NCI-H1105 treated with DMSO at 0.1 percent for 48 hours (cell line): ENCODE measurements at places on chromosomes 1 and 21.

- DNase-seq, result peak; percentile 68
These were observed 485.3 kb upstream of the PTBP2 start for GRCh38 chr1:96236156-96236739.

DNA sequence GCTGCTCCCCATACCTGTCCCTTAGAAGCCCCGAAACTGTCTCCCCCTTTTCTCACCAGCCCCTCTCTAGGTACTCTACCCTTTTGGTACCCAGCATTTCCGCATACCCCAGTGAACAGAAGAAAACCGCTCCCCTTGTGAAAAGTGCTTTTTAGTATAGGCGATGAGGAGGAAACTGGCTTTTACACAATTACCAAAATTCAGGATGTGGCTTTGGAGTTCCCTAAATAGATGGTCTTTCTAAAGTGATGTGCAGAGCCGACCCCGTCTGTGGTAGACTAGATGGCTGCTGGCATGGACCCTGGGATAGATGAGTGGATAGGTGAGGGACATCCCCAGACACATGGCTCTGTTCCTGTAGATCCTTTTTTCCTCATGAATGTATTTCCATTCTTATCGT is 2.6 kb upstream of the PER3 start:
- no peak for DNase-seq

DNA sequence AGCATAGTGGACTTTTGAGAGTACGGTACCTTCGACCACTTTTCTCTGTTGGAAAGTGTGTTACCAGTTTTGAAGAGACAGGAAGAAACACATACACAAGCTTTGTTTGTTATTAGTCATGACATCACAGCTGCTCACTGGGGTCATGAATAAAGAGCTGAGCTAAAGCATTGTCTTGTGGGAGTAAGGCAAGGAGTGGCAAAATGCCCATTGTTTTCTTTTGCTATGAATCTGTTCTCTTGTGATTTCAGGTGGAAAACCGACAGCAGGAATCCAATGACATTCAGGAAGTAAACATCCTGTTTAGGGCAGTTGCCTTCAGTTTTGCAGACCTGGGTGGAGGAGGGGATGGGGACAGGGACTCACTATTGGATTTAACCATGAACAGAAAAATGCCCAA is 66.2 kb downstream of the RGL1 start:
- DNase-seq, result no peak

DNA sequence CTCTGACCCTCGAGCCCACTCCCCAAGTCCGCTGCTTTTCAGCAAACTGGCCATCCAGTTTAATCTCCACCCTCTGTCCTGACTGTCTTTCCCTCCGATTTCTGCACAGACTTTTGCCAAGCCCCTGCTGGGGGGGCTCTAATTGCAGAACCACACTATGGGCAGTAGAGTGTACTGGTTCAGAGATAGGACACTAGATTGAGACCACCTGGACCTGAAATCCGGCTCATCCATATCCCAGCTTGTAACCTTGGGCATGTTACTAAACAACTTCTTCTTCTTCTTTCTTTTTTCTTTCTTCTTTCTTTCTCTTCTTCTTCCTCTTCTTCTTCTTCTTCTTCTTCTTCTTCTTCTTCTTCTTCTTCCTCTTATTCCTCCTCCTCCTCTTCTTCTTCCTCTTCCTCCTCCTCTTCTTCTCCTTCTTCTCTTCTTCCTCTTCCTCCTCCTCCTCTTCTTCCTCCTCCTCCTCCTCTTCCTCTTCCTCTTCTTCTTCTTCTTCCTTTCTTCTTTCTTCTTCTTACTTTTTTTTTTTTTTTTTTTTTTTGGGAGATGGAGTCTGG is 7.7 kb downstream of the LRRC71 start:
- DNase-seq, result no peak

- no peak for DNase-seq
These were observed 230.8 kb downstream of the BARHL2 start for GRCh38 chr1:90486134-90486824.

- peak; percentile 69 for DNase-seq
These were observed 51.7 kb downstream of the S1PR1 start for GRCh38 chr1:101288491-101288944.

- no peak for DNase-seq
These were observed 19.6 kb downstream of the KANK4 start for GRCh38 chr1:62299426-62300200.

DNA sequence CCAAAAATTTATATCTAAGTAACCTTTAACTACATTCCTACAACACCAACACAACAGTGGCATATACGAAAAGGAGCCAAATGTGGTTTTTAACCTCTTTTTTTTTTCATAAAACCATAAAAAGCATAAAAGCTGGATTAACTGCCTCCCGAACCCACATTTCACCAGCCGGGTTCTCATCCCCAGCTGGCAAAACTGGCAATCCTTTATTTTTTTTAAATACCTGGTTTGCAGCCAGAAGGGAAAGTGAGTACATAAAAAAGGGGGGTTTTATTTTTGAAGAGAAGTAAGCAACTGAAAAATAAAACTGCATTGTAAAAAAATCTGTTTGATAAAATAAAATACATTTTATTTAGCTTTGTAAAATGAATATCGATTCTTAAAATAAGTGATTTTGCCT is 295.4 kb downstream of the AKT3 start:
- no peak for DNase-seq

DNA sequence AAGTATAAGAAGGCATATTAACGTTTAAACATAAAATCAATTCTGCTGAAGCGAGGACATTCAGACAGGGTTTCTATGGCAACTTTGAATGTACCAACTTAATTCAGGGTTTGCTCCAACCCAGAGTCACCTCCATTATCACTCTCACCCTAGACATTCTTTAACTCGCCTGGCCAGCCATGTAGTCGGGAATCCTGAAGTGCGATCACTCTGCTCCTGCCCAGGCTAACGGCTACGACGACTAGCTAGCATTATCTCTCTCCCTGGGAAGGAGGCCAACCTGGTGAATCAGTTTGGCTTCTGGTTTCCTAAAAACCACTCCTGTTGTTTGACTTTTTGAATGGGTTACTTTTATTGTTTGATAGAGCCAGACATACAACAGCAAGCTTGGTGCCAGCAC is 38.9 kb upstream of the ZBTB18 start:
- DNase-seq, result peak; percentile 41

GRCh38 chr1:83508485-83509151 is 490.3 kb downstream of the TTLL7 start:
- no peak for DNase-seq

- DNase-seq, result no peak
These were observed 133.2 kb downstream of the KCNJ6 start for GRCh38 chr21:37783016-37783415.

- DNase-seq, result no peak
These were observed 94.7 kb downstream of the DMRTB1 start for GRCh38 chr1:53553734-53554509.

DNA sequence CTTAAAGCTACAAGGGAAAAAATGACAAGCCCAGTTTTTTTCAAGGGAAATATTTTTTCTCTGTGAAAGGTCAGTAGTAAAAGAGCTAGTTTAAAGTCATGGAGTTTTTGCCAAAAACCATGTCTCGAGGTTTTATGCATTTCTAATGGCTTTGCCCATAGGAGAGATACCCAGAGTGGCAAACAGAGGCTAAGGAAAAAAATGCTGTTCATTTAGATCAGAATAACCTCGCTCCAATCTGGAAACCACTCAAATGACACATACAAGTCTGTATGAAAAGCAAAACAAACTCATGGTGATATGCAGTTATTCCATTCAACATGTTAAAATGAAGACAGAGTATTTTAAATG is 36.9 kb upstream of the EDEM3 start:
- DNase-seq, result no peak

DNA sequence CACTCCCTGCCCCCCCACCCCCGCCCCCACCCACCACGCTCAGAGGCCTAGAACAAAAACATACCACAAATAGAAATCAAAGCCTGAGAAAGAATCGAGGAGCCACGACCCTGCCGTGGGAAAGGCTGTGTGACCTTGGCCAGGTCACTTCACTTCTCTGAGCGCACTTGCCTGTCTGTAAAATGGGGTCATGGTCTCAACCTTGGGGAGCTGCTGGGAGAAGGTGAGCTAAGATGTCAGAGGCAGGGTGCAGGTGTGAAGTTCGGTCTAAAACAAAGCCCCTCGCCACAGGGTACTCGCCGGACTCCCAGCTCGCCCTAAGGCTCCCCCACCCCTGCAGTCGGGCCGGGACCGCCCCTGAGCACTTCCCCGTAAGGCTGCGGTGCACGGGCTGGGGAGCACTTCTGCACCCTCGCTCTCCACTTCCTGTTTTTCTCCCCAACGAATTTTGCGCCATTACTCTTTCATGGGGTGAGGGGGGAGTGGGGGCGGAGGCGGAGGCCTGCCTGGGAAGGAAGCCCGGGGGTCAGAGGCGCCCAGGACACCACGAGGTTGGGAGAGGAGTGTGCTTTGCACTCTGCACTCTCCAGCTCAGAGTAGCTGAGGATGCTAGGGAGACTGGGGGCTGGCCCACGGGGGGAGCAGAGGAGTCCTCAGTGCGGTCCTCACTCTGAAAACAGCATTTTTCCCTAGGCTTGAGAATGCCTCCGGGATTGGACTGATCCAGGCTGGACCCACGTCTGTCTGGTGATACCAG is 21.9 kb upstream of the PIK3CD start:
- DNase-seq, result no peak

GRCh38 chr1:66478116-66478515 is 55.8 kb upstream of the SGIP1 start:
- no peak for DNase-seq

GRCh38 chr1:1349256-1350012 is at the start of gene DVL1:
Gene DVL1 (minus strand): TSS chr1:1349418. CDS start chr1:1349065, 353 bp downstream.
- peak; percentile 57 for DNase-seq

GRCh38 chr1:30117685-30118084 is 605.7 kb downstream of the MATN1 start:
- no peak for DNase-seq

GRCh38 chr1:228118040-228118439 is 8.9 kb upstream of the MRPL55 start:
- no peak for DNase-seq

GRCh38 chr1:80639777-80640533 is 1160.8 kb upstream of the ADGRL2 start:
- DNase-seq, result no peak

DNA sequence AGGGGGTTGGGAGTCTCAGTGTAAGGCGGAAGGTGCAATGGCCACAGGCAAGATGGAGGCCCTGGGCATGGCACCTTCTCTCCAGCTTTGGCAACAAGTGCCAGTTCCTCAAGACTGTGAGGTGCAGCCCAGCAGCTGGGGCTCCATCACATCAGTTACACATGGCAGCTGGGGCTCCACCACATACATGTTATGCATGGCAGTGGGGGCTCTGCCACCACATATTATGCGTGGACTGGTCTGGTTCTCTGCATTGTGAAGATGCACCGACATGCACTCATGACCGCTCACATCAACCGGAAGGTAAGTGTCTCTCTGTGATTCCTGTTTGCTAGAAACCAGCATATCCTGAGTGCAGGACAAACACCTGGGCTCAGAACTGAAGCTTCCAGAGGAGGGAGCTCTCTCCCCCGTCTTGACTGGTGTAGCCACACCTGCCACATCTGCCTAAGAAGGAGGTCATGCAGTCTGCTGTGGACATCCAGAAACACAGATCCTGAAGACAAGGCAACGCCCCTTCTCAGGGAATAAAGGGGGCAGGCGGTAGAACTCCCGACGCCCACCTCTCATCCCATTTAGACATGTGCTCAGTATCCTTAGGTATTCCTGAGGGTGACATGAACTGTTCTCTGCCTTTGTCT is 104.1 kb upstream of the TMPRSS2 start:
- peak; percentile 59 for DNase-seq

- no peak for DNase-seq
These were observed 11.9 kb upstream of the EDN2 start for GRCh38 chr1:41496080-41497055.

- DNase-seq, result no peak
These were observed 74.8 kb upstream of the BMP8A start for GRCh38 chr1:39416609-39417008.

DNA sequence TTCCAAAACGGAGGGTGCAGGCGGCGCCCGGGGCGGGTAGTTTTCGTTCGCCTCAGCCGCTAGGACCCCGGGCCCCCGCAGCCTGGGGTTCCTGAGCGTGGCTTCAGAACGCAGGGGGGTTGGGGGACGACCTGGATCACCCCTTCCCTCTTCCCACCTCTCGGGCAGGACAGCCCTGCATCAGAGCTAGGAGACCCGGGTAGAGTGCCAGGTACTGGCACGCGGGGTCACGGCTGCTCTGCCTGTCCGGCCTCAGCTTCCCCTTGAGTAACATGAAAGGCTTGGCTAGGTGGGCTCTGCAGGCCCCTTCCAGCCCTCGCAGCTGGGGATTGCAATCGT is 484 bp downstream of the DFFB start:
- no peak for DNase-seq

DNA sequence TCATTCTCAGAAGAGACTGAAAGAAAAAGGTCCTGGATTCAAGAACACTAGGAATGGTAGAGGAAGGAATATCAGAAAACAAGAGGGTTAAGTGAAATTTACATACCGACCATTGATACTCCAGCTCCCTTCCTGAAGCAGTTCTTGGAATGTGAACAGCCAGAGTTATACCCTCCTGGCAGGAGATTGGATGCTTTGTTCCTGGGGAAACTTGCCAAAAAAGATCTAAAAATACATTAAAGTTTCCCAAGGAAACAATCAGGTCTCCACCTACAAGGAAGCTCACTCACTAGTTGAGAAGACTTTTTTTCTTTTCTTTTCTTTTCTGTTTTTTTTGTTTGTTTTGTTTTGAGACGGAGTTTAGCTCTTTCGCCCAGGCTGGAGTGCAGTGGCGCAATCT is 91.1 kb downstream of the HLX start:
- no peak for DNase-seq

DNA sequence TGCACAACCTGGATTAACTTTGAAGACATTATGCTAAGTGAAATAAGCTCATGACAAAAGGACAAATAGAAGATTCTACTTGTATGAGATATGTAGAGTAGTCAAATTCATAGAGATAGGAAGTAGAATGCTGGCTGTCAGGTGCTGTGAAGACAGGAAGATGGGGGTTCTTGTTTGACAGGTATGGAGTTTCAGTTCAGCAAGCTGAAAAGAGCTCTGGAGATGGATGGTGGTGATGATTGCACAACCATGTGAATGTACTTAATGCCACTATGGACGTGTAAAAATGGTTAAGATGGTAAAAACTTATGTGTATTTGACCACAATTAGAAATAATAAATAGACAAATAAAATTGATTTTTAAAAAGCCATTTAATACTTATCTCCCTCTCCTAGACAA is 169.8 kb upstream of the DUSP10 start:
- DNase-seq, result no peak

DNA sequence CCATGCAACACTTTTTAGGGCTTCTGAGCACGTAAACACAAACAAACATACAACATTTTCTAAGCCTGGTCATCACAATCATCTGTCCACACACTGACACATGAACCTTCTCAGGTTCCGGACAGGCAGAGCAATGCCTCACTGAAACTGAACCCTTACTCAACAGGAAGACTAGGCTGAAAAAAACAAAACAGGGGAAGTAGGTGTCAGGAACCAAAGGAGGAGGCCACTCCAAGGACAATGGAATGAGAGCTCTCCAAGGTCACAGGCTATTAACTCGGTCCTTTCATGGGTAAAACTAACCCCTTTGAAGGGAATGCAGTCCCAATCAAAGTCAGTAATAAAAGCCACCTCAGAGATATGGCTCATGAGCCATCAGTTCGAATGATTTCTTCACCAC is 76.6 kb downstream of the FAM78B start:
- DNase-seq, result no peak

- no peak for DNase-seq
These were observed 372.8 kb upstream of the PKN2 start for GRCh38 chr1:88311265-88311664.

- DNase-seq, result no peak
These were observed 153.5 kb downstream of the LRRC40 start for GRCh38 chr1:70051926-70052325.

GRCh38 chr1:7432102-7432899 is 338.8 kb upstream of the VAMP3 start:
- DNase-seq, result no peak
